ENCODE measurements at places on chromosomes 11 and 22.

- no peak for DNase-seq
Observed at GRCh38 chr11:86288776-86289507, 13.1 kb upstream of the HIKESHI start.

GRCh38 chr22:31400023-31400397 lies 606 bp downstream of the DRG1 start:
- DNase-seq = peak; percentile 2

- DNase-seq = no peak
Observed at GRCh38 chr11:1391165-1392075, 1.7 kb downstream of the BRSK2 start.

- no peak for DNase-seq
Observed at GRCh38 chr11:57416436-57416835, 10.5 kb downstream of the SLC43A3 start.

- no peak for DNase-seq
Observed at GRCh38 chr11:108543316-108543964, 45.3 kb upstream of the POGLUT3 start.

- no peak for DNase-seq
Observed at GRCh38 chr22:44839061-44839460, 86.7 kb downstream of the ARHGAP8 start.
